ENCODE measurements at places on chromosomes 4 and X. TPM values are rescaled to one million over a fixed set of nuclear protein-coding genes. Genes with fewer than 3 reads are reported as not detected.

DNA sequence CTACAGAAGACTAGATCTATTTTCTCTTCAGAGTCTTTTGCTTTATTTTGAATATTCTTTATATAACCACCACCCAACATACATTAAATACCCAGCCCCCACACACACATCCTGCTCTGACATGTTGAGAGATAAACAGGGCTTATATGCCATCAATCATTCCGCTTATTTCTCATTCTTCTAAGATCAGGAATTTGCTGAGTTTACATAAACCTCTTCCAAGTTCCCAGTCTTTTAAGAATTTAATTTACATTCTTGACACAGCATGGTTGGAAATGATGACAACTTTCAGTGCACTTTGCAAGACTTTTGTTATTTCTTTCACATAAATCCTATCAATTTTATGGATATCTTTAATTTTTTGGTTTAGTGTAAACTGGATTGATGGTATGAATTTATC lies 17.5 kb upstream of the RAB9B start:
- no peak overlapping the region for H3K4me3 ChIP-seq
- H3K27ac ChIP-seq, result no peak overlapping the region
- no peak for DNase-seq
- no peaks in the 10 kb centered on the region for H3K36me3 ChIP-seq

- no peak for DNase-seq
- H3K36me3 ChIP-seq, result no peaks in the 10 kb centered on the region
- no peak overlapping the region for H3K4me3 ChIP-seq
- H3K27ac ChIP-seq, result no peak overlapping the region
- peaks cover 6% of the 10 kb centered on the region for H3K27me3 ChIP-seq
Observed at GRCh38 chr4:189809241-189809735, 131.4 kb upstream of the FRG1 start.

- H3K27me3 ChIP-seq, result no peaks in the 10 kb centered on the region
- no peak overlapping the region for H3K27ac ChIP-seq
Observed at GRCh38 chrX:39957816-39958566, 139.8 kb downstream of the BCOR start.

FGG gene
- total RNA-seq, result not detected

- no peak for DNase-seq
- H3K4me3 ChIP-seq, result no peak overlapping the region
- no peaks in the 10 kb centered on the region for H3K4me1 ChIP-seq
- H3K36me3 ChIP-seq, result no peaks in the 10 kb centered on the region
Observed at GRCh38 chr4:155592179-155592937, 74.3 kb upstream of the GUCY1A1 start.

GPR82 gene
- total RNA-seq, result 0.38 TPM

DNA sequence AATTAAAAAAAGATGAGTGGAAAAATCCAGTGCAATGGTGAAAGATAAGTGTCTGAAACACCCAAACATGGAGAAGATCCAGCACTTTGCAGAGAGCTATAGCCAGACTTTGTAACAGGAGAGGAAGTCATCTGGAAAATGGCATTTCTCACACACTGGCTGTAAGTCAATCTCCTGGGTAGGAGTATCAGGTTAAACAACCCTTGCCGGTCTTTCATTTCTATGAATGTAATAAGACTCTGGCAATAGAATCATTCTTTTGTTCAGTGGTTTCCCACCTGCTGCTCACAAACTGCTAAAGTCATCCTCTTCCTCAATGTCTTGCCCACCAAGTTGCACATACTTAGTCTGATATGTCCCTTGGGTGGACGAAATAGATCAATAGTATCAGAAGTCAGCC lies 94.0 kb upstream of the ATP8A1 start:
- peaks cover 7% of the 10 kb centered on the region for H3K4me1 ChIP-seq
- H3K27me3 ChIP-seq, result no peaks in the 10 kb centered on the region
- no peaks in the 10 kb centered on the region for H3K36me3 ChIP-seq
- no peak overlapping the region for H3K4me3 ChIP-seq
- H3K27ac ChIP-seq, result no peak overlapping the region

KIT gene
- total RNA-seq, result 0.27 TPM

DNA sequence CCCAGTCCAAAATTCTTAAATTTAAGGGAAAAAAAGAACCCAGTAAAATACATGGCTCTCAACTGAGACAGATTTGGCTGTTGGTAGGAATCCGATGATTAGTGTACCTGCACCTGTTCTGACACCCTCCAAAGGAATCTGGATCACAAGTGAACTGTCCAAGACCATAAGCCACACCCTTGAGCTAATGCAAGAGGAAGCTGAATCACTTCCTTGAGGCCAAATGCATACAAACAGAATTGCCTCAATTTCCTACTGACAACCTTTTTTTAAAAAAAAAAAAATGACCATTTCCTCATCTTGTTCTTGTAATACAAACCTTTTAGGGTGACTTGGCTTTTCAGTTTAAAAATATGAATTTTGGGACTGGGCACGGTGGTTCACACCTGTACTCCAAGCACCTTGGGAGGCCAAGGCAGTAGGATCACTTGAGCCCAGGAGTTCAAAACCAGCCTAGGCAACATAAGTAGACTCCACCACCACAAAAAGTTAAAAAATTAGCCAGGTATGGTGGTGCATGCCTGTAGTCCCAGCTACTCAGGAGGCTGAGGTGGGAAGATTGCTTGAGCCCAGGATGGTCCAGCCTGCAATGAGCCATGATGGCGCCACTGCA lies 10.7 kb upstream of the FBXL5 start:
- no peaks in the 10 kb centered on the region for H3K27me3 ChIP-seq
- H3K4me3 ChIP-seq, result no peak overlapping the region
- peaks cover 14% of the 10 kb centered on the region for H3K4me1 ChIP-seq
- DNase-seq, result no peak
- H3K36me3 ChIP-seq, result peaks cover 13% of the 10 kb centered on the region

RRH gene
- total RNA-seq, result not detected

AWAT1 gene
- total RNA-seq, result not detected

DGKK gene
- not detected for total RNA-seq

DNA sequence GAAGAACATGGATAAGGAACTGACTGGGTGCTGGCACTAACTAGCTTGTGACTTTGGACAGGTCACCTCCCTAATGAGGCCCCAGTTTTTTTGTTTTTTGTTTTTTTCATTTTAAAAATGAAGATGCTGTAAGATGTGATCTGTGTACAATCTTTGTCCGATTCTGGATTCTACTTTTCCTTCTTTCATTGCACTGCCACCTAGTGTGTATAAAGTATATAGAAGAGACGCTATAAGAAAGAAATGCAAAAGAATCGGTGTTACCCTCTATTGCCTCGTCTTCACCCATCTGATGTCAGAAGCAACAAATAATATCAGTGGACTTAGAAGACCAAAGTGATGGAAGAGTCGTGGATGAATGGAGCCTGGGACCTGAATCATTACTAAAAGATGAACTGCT lies 58.6 kb upstream of the P2RY10 start:
- no peaks in the 10 kb centered on the region for H3K27me3 ChIP-seq
- peaks cover 3% of the 10 kb centered on the region for H3K4me1 ChIP-seq
- no peak for DNase-seq
- H3K4me3 ChIP-seq, result no peak overlapping the region
- no peaks in the 10 kb centered on the region for H3K36me3 ChIP-seq

Data from activated CD8-positive, alpha-beta T cell treated with anti-CD3 and anti-CD28 coated beads for 36 hours (primary cell).